ENCODE measurements at places on chromosomes 7 and 10.
A peak's percentile ranks its signal among the peaks of the same experiment; 100 is the strongest.

GRCh38 chr10:95861386-95861785, 46.4 kb upstream of the CC2D2B start:
- H3K27ac ChIP-seq = no peak overlapping the region
- no peak overlapping the region for H3K4me3 ChIP-seq
- H3K4me1 ChIP-seq = peaks cover 6% of the 10 kb centered on the region
- no peaks in the 10 kb centered on the region for H3K36me3 ChIP-seq

- no peak overlapping the region for H3K4me3 ChIP-seq
- H3K27ac ChIP-seq = no peak overlapping the region
- DNase-seq = no peak
- peaks cover 8% of the 10 kb centered on the region for H3K4me1 ChIP-seq
- no peaks in the 10 kb centered on the region for H3K36me3 ChIP-seq
Measured at GRCh38 chr7:73887762-73888161, 26.8 kb downstream of the TMEM270 start.

DNA sequence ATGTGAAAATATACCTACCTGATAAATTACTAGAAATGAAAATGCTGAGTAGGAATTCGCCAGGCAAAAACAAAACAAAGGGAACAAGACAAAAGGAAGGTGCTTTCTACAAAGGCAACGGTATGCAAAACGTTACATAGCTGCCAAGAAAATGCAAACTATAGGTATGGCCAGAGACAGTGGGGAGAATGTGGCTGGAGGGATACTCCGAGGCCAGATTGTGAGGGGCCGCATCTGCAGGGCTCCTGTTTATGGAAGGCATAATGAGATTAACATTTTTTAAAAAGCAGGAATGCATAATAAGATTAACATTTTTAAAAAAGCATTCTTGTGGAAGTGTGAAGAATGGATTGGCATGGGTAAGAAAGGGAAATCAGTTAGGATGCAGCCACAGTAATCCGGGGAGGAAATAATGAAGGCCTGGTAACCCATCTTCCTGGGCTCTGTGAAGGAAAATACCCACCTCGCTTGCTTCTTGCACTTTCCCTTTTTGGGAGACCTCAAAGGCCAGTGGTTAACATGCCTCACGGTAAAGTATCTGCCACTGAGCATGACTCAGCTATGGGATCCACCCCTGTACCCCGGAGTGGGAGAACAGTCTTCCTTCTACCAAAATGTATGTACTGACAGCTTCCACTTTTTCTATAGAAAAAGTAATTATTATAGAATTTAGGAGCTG, 145.8 kb upstream of the LRRN3 start:
- H3K27ac ChIP-seq = no peak overlapping the region
- peaks cover 21% of the 10 kb centered on the region for H3K4me1 ChIP-seq
- H3K4me3 ChIP-seq = no peak overlapping the region
- DNase-seq = no peak

DNA sequence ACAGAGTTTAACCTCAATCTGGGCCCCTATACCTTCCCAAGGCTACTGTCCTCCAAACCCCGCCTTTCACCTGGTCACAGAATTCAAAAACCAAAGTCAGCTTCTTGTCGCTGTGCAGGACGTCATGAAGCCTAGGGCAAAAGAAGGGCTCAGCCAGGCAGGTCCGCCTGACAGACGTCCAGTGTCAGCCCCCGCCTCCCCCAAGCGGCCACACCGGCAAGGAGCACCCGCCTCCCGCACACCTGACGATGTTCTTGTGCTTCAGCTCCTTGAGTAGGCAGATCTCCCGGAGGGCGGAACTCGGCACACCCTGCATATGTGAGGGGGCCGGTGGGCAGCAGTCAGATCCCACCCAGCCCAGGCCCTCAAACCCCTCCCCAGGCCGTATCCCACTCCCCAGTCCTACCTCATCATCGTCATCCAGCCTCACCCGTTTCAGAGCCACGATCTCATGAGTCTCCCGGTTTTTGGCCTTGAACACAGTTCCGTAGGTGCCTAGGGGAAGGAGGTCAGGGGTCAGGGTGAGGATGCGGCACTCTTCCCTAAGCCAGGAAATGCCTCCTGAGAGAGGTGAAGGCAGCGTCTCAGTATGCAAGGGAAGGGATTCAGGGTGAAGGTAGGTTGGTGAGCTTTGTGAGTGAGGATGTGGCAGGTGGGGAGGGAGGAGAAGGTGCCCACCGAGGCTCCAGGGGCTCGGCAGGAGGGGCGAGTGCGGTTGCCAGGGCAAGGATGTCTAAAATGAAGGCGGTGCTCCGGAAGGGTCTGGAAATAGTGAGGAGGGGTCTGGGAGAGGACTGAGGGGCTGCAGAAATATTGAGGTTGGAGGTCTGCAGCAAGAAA, 811 bp downstream of the CDK5 start:
- no peaks in the 10 kb centered on the region for H3K27me3 ChIP-seq
- H3K36me3 ChIP-seq = peaks cover 2% of the 10 kb centered on the region
- H3K4me1 ChIP-seq = peaks cover 30% of the 10 kb centered on the region
- peak overlapping the region; percentile 92 for H3K27ac ChIP-seq

- peaks cover 5% of the 10 kb centered on the region for H3K27me3 ChIP-seq
- no peak overlapping the region for H3K27ac ChIP-seq
- no peak overlapping the region for H3K4me3 ChIP-seq
- H3K36me3 ChIP-seq = peaks cover 8% of the 10 kb centered on the region
- peaks cover 34% of the 10 kb centered on the region for H3K4me1 ChIP-seq
Measured at GRCh38 chr7:121547544-121548092, 151.5 kb upstream of the FAM3C start.

Data from activated naive CD8-positive, alpha-beta T cell treated with anti-CD3 and anti-CD28 coated beads for 36 hours (primary cell).